SK-N-SH (cell line): ENCODE measurements at places on chromosomes 5 and 9. TPM values are rescaled to one million over a fixed set of nuclear protein-coding genes. Genes with fewer than 3 reads are reported as not detected.

RANBP17 gene
- 6.0 and 8.1 TPM in 2 replicates for polyA plus RNA-seq

ADGRD2 gene
- polyA plus RNA-seq: 0.05 and 0.10 TPM in 2 replicates

HTR1A gene
- polyA plus RNA-seq: not detected in 2 replicates

PCDHGB1 gene
- 0.63 and 0.77 TPM in 2 replicates for polyA plus RNA-seq
